ENCODE measurements at places on chromosomes 7 and 10.
A peak's percentile ranks its signal among the peaks of the same experiment; 100 is the strongest.

DNA sequence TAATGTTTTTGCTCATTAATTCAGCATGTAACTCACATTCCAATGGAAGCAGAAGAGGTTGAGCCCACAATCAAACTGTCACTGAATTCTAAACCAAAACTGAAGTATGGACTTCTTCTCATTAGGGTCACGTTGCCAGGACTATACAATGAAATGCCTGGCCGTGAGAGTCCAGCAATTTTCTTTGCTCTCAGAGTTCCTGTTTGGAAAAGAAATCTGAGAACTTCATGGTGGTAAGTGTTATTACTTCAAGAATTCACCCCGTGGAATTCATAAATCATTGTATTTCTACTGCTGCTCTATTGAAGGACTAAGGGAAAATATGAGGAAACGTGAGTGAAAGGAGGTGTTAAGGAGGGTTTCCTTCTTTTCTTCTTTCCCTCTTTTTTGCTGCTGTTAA is 441.8 kb upstream of the AKR1E2 start:
- DNase-seq, result no peak

DNA sequence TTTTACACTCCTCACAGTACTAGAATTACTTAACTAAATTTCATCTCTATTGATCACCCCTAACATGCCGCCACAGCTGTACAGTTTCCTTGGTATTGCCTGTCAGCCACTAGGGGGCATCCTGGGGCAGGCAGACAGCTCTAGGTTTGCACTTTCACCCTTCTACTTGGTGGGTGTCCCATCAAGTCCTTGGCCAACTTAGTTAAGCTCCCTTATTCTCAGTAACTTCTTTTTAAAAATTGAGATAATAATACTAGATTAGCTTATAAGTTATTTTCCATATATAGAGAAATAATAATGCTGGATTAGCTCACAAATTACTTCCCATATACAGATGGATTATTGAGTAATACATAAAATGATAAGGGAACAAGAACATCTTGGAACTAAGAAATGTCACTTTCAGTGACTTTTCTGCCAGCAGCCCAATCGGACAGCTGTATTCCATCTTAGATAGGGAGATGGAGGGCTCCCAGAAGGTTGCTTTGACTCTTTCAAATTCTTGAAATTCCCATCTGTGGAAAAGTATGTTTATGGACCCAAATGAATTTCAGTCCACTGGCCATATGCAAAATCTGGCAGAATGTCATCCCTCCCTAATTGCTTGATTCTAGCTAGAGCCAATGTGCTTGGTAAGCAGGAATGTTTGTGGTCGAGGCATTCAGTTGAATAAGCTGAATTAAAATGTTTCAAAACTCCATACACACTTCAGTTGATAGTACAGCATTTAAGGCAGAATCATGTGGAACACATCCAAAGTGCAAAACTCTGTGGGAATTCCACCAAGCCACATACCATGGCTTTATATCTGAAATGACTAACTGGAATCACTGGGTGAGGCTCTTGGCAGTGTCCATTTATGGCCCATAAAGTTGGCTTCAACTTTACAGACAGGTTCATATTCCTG is 309.7 kb downstream of the CSTF2T start:
- DNase-seq, result peak; percentile 100

- DNase-seq, result no peak
Measured at GRCh38 chr7:40474790-40475680, 340.2 kb downstream of the SUGCT start.

DNA sequence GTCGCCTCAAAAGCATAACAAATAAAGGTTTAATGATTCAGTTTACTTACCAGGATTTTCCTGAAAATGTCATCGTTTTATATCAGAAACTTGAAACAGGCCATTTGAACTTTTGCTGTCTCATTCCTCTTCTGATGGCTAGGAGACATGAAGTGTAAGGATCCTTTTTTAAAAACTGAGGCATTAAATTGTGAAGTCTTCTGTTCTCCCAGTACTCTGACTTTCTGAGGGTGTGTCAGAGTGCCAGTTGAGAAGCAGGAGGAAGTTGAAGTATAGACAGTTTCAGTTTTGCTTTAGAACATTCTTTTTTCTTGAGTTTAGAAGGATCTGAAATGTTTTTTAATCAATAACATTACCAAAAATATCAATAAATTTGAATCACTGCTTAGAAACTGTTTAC is at the start of gene SAMD9L:
Gene SAMD9L, minus strand, starts transcription at position 242 of the 400 bp plus-strand sequence. CDS start 12,414 bp downstream, outside the sequence.
- DNase-seq, result no peak

GRCh38 chr7:138979226-138979979 is 1.8 kb downstream of the KIAA1549 start:
- no peak for DNase-seq

- no peak for DNase-seq
Measured at GRCh38 chr10:30558411-30558810, 71.1 kb downstream of the LYZL2 start.

DNA sequence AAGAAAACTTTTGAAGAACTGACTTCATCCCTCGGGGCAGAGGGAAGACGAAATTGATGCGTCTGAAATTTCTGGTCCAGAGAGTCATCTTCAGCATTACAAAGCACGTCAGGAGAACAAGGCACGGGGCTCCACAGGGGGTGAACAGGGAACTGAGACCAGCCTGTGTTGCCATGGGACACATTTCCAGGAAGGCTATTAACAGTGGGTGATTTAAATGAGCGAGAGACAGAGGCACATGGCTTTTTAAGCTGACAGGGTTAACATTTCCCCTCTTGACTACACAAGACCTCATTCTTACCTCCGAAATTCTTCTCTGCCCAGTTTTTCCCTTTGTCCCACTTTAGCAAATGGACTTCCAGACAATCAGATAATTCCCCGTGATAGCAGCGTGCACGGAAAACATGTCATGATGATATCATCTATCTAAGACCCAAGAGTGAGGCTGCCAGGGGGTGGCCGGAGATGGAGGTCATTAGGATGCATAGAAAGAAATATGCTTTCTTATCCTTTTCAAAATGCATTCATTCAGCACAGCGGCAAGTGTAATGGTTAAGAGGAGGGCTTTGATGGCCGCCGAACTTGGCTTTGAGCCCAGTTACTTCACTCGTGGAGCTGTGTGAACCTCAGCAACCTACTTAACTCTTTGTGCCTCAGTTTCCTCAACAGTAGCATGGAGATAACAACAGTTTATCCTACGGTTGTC is 248.0 kb downstream of the PRPF18 start:
- no peak for DNase-seq

DNA sequence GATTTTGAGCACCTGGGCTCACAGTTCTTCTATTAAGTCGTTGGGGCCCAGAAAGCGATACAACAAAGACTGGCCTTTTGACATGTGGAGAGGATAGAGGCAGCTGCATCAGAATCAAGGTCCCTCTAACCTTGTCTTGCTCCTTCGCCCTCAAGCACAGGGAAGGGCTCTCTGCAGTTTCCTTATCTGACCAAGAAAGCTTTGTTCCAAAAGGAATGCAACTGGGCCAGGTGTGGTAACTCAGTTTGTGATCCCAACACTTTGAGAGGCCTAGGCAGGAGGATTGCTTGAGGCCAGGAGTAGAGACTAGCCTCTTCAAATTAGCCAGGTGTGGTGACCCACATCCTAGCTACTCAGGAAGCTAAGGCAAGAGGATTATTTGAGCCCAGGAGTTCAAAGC is 32.2 kb downstream of the SVOPL start:
- no peak for DNase-seq

DNA sequence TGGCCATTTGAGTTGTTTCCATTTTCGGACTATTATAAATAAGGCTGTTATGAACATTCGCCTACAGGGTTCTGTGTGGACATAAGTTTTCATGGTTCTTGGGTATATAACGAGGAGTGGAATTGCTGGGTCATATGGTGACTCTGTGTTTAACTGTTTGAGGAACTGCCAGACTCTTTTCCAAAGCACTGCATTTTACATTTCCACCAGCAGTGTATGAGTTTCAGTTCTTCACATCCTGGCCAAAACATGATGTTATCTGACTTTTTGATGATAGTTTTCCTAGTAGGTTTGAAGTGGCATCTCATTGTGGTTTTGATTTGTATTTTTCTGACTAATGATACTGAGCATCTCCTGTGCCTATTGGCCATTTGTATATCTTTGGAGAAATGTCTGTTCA is 5.4 kb downstream of the SUV39H2 start:
- no peak for DNase-seq

- no peak for DNase-seq
Measured at GRCh38 chr7:47792521-47793121, 155.6 kb downstream of the PKD1L1 start.

GRCh38 chr10:80664071-80664680 is 126.5 kb downstream of the SH2D4B start:
- no peak for DNase-seq

- peak; percentile 4 for DNase-seq
Measured at GRCh38 chr7:3861941-3862340, 560.9 kb downstream of the SDK1 start.

GRCh38 chr7:96361116-96361857 is 39.4 kb upstream of the SLC25A13 start:
- DNase-seq, result no peak

DNA sequence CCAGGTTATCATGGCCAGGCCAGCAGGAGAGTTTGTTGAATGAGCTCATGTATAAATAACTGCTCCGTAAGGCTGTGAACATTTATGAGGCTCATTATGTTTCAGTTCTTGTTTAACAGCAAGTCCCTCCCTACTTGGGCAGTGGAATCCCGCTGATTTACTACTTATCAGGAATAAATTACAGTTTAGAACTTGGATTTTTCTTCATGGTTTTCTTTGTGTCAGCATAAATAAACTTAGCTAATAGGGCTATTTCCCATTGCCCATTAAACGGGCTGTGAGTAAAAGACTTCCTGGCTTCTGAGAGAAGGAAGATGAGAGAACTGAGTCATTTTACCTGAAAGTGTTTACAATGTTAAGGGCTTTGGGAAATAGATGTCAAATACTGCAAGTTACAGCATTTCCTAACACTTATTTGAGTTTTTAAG is 701.6 kb upstream of the ANKRD30A start:
- DNase-seq, result no peak

GRCh38 chr10:59243611-59244195 is 67.3 kb downstream of the PHYHIPL start:
- DNase-seq, result no peak

- DNase-seq, result peak; percentile 58
Measured at GRCh38 chr7:116859323-116859722, 3.1 kb upstream of the CAPZA2 start.

- DNase-seq, result no peak
Measured at GRCh38 chr7:125061776-125062397, 132.3 kb upstream of the POT1 start.

- no peak for DNase-seq
Measured at GRCh38 chr10:89710753-89711152, 9.4 kb downstream of the KIF20B start.
